Stomach (tissue), 19 donors: ENCODE measurements at places on chromosomes 16 and 17. TPM values are rescaled to one million over a fixed set of nuclear protein-coding genes. Genes with fewer than 3 reads are reported as not detected.

GRCh38 chr17:81385320-81386111, 9.7 kb upstream of the BAHCC1 start:
- DNase-seq = no peak

The TTLL6 gene
- not detected for total RNA-seq

The GCGR gene
- total RNA-seq = not detected

DNA sequence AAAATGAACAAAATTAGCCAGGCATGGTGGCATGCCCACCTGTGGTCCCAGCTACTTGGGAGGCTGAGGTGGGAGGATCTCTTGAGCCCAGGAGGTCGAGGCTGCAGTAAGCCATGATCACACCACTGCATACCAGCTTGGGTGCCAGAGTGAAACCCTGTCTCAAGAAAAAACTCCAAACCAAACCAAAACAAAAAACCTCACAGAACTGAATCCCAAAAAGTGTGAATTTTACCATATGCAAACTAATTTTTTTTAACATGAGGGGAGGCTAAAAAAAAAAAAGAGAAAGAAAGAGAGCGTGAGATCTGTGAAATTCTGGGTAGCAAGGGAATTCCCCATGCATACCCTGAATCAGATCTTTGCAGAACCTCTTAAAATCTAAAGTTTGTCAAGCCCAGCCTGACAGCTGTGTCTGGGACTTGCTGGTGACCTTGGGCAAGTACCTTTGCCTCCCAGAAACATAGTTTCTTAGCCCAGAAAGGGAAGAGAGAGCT, 17.1 kb upstream of the CDH1 start:
- DNase-seq = no peak

DNA sequence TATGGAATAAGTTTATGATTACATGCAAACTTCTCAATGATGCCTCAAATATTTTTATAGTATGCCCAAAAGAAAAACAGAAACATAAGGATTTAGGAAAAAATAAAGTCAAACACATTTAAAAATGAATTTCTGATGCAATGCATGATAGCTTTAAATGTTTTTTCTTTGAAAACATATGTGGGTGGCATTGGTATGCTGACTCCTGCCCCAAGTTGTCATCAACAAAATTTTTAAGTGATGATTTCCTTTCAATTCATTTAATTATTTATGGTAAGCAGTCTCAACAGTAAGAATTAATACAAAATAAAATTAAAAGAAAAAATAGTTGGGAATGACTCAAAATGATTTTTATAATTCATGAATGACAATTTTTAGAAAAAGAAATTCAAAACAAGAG, 104.9 kb downstream of the CEP112 start:
- DNase-seq = no peak

DNA sequence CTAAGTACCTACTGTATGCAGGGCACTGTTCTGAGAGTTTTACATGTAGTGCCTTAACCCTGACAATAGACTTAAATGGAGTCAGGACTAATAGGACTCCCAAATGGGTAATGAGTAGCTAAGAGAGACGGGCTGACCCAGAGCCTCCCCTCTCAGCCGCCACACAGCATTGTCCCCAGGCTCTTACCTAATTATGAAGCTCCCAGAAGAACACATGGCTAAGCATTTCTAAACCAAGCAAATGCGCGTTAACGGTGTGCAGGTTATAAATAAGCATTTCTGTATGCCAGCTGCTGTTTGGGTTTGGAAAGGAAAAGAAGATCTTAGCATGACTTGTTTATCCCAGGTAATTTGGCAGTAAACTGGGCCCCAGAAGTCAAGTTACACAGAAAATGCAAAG, 14.3 kb downstream of the KATNIP start:
- no peak for DNase-seq

The ADAMTS18 gene
- not detected for total RNA-seq

- peak; percentile 93 for DNase-seq
These were observed at the start of gene MPP2 for GRCh38 chr17:43907425-43907981. Gene MPP2, minus strand, starts transcription at chr17:43907536. Its CDS starts 3,076 bp downstream, at chr17:43904460.

The SKAP1 gene
- total RNA-seq = not detected

DNA sequence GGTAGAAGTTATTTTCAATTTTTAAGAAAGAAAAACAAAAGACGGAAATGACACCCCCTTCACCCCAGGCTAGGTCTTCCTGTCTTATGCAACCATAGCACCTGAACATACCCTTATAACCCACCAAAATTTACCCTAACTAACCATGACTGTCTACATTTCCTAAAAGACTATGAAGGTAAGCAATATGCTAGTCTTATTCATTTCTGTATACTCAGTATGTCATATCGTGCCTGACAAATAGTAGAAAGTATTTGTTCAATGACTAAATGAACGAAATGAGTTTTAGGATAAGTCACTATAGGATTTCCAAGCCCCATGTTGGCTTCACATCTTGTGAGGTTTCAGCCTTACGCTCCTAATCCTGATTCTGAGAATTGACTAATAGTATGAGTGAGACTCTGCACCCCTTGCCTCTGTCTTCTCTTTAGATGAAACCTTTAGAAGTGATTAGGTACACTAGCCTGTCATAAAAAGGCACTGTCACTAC, 6.5 kb downstream of the ADAT1 start:
- DNase-seq = no peak

- DNase-seq = no peak
These were observed 145.2 kb downstream of the MYO1D start for GRCh38 chr17:32731556-32732295.

The GALR2 gene
- total RNA-seq = not detected

The ADAP2 gene
- 8.0 TPM for total RNA-seq

DNA sequence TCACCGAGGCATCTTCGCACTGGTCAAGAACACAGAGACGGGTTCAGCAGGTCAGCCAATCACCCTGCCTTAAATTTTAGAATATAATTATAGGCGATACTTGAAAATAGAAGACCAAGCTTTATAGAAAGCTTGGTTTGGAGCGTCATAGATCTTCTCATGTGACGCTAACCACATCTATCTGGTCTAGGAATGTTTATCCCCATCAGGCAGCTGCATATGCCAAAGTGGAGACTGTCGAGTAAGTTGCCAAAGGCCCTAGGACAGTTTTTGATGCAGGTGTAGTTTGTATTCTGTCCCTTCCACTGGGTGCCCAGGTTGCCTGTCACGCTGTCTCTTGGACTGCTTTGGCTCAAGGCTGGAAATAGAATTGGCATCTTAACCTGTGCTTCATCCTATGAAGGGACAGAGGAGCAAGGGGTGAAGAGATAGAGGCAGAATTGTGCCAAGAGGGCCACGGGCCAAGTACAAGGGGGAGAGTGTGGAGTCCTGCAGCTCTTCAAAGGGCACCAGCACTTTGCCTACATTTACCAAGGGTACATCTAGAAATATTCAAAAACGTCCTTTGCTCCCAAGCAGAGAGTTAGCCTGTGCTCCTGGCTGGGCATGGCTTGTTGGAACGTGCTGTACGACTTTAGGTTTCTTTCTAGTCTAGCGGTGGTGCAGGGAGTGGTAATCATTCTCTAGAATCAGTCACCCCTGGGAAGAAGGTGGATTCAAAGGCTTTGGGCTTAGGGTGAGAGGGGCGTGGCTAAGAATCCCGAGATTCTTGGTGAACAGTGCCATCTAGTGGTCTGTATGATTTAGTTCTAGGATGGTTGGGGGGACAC, 5.3 kb upstream of the WIPI1 start:
- DNase-seq = peak; percentile 77

- DNase-seq = no peak
These were observed 23.1 kb upstream of the DOC2B start for GRCh38 chr17:204427-205147.

The DNAAF8 gene
- not detected for total RNA-seq

- DNase-seq = no peak
These were observed 1.4 kb downstream of the LGALS3BP start for GRCh38 chr17:78977997-78978973.

- no peak for DNase-seq
These were observed 128.5 kb downstream of the CHD9NB start for GRCh38 chr16:52924162-52924561.

DNA sequence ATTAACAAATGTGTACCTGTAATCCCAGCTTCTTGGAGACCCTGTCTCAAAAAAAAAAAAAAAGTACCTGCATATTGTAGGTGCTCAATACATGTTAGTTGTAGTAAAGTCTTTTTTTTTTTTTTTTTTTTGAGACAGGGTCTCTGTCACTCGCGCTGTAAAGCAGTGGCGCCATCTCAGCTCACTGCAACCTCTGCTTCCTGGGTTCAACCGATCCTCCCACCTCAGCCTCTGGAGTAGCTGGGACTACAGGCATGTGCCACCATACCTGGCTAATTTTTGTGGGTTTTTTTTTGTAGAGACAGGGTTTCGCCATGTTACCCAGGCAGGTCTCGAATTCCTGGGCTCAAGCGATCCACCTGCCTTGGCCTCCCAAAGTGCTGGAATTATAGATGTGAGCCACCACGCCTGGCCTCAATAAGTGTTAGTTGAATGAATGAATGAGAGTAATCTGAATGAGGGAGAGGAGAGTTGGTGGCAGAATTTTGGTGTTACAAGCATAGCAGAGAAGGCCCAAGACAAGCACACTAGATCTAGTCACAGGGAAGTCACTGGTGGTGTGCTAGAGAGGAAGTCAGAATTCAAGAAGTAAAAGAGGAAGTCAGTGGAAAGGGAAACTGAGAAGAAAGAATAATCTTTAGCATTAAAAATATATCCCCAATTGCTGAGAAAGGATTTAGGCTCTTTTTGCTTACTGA, 9.4 kb upstream of the MYL4 start:
- no peak for DNase-seq

- no peak for DNase-seq
These were observed 4.2 kb upstream of the SLC16A3 start for GRCh38 chr17:82224666-82225065.

The KCNH6 gene
- total RNA-seq = 0.87 TPM

DNA sequence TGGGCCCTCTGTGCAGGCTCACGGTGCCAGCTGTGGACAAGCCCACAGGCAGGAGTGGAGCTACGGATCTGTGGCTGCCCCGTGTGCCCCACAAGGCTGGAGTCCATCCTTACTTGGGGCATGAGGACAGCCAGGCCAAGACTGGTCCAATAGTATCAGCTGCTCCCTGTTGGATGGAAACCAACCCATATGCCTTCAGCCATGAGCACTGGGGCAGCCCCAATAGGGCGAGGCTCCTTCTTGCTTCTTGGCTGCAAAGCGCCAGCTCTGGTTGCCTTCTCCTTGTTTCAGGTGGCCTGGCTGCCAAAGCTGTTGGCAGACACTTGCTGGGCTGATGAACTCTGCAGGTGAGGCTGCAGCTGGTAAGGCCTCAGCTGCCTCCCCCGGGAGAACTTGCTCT, 188.0 kb downstream of the ENGASE start:
- no peak for DNase-seq

- DNase-seq = no peak
These were observed 618 bp downstream of the GGA3 start for GRCh38 chr17:75260641-75261335.

DNA sequence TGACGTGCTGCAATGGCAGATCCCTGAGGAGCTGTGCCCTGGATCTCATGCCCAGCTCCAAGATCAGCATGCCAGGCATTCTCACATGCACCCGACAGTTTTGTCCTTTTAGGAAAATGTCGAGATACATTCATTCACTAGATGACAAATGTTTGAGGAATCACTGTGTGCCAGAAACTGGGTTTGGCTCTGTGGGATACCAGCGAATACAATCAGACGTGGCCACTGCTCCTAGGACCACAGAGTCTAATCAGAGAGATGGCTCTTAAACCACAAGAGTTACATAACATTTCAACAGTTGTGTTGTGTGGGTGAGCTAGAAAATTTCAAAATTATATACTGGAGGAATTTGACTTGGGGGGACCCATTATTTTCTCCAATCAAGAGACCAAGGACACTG, 579.7 kb downstream of the CDH13 start:
- DNase-seq = no peak

DNA sequence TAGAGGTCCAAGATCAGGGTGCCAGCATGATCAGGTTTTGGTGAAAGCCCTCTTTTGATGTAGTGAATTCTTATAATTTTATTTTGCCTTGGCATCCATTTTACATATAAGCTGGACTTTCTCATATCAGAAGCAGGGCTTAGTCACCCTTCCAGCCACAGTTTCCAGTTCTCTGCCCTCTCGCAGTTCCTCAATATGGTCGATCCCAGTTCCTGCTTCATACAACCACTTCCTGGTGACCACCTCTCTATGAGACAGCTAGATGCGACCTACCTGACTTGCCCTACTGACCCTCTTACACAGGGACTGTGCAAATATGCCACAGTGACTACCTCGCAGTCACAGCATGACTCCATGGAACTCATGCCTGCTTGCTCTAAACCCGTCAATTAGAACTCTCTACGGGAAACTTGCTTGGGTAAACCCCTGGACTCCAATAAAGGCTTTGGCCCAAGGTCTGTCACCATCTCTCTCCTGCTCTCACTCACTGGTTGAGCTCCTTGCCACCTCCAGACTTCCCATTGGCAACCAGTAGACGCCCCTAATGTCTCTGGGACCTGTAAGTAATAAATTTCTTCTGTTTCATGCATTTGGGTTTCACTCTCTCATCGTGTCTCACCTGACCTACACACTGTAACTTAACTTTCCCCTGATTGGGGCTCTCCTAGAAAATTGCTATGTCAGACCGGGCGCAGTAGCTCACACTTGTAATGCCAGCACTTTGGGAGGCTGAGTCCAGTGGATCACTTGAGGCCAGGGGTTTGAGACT, 21.4 kb downstream of the CD300LG start:
- no peak for DNase-seq

The KRT14 gene
- not detected for total RNA-seq

- DNase-seq = no peak
These were observed 57.5 kb upstream of the DOC2B start for GRCh38 chr17:238964-239259.

DNA sequence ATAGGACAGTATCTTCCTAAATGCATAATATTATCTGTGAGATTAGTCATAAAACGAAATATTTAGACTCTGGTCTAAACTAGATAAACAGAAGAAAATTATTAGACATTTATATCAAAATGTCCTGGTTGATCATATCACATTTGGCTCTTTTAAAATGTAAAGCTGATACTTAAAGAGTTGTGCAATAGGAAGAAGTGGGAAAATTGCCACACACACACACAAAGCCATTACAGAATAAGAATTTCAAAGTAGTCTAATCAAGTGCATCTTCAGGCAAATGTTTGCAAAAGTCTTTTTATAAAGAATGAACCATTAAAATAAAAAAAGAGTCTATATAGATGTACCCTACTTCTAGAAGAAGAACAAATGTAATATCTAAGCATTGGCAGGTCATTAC, 301.7 kb downstream of the KIF2B start:
- DNase-seq = no peak

DNA sequence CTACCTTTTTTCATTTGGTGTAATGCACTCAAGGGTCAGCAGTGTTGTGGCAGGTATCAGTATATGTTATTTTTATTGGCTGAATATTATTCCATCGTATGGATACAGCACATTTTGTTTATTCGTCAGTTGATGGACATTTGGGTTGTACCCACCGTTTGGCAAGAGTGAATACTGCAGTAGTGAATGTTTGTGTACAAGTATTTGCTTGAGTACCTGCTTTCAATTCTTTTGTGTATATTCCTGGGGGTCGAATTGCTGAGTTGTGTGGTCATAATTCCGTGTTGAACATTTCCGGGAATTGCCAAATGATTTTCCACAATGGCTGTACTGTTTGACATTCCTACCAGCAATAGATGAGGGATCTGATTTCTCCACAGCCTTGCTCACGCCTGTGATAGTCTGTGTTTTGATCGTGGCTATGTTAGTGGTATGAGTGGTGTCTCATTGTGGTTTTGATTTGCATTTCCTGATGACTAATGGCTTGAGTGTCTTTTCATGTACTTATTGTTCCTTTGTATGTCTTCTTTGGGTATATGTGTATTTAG, 108.4 kb downstream of the OR1D5 start:
- DNase-seq = peak; percentile 71
